ENCODE measurements at places on chromosomes 16 and 17.
A peak's percentile ranks its signal among the peaks of the same experiment; 100 is the strongest.

GRCh38 chr16:5928476-5929065, 831.0 kb upstream of the EEF2KMT start:
- no peak for DNase-seq

- no peak for DNase-seq
These were observed 78.3 kb downstream of the GAS7 start for GRCh38 chr17:10120109-10120485.

DNA sequence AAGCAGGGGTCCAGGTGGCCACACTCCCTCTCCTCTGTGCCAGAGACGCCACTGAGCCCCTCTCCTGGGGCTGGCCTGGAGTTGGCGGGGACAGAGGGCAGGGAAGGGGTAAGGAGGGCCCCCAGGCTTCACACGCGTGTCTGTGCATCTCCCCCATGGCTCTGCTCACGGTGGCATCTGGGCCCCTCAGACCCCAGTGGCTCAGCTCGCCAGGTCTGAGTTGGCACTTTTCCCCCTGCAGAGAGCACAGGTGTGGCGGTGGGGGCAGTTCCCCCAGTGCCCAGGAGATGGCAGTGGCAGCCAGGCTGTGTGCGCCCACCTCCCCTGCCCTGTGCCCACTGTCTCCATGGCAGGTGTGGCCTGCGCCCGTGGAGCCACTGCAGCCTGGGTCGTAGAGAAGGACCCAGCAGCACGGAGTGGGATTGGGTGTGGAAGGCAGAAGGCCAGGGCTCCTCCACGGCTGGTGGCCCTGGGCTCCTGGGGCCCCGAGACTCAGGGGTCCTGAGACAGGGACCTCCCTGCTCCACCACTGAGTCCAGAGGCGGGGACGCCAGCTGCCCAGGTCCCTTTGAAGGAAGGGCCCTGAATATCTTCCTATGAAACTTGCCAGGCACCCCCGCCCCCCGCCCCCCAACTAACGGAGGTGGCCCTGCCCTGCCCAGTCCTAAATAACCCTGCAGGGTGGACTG, 4.3 kb upstream of the APRT start:
- no peak for DNase-seq

DNA sequence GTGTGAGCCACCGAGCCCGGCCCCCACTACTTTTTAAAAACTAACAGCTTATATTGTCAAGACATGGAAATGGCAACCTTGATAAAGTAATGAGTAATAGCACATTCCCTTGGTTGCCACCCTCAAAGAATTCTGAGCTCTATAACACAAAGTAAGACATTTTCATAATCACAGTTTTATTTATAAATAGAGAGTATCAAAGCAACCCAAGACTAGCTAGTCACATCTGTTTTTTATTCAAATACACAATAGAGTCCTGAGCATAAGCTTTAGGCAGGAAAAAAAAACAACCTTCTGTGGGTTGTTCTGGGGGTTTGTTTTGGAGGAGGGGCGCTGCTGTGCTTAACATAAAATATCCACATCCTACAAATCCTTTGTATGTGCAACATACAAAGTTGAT, 68.7 kb downstream of the CEP95 start:
- no peak for DNase-seq

GRCh38 chr16:64019339-64019738, 1102.5 kb downstream of the CDH11 start:
- DNase-seq, result no peak

DNA sequence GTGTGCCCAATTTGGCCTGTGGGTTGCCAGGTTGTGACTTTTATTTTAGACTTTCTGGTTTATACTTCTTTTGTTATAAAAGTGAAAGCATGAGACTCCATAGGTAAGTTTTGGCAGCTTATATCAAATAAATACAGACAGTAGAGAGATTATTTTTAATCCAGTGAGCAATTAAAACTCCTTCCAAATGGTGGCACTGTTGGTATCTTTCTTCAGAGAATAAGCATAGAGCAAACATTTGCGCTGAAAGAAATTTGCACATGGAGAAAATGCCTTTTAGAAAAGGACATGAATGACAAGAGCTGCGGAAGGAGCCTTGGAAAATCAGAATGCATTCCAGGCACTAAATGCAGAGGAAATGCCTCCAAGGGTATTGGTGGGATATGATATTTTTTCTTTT, 46.1 kb upstream of the DNAJA2 start:
- DNase-seq, result no peak

DNA sequence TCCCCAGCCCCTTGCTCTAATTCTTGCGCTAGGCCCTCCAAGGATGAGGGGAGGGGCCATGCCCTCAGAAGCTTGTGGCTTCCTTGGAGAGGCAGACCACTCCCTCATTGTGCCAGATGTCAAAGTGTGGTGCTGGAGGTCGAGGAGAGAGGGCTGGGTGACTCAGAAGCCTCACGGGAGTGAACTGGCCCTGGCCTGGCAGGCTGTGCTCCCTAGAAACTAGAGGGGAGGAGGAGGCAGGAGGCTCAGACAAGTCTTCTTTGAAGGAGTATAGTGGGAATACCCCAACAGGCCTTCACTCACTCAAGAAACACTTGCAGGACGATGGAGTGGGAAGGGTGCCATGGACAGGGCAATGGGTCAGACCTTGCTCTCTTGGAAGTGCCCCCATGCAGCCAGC, 18.5 kb downstream of the ANKRD40 start:
- DNase-seq, result no peak

DNA sequence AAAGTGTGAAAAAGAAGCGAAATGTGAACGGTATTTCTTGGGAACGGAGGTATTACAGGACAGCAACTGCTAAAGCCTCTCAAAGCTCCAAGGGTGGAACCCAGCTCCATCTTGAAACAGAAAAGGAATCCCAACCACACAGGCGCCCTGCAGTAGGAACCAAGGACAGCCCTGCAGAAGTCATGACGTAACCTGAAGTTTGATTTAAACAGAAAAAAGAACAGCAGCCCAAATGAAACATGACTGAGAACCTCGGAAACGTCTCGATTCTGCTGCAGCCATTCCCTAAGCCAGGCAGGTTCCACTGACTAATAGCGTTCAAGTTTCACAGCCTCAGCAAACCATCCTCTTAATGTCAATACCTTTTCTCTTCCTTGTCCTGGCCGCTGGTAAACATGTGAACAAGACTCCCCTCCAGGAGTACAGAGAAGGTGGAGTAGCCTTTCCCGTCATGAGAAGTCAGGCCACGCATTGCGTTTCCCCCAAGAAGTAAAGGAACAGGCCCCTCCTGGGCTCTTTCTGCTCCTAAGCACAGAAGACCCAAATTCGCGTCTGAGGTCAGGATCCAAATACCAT, 20.1 kb downstream of the SIAH1 start:
- no peak for DNase-seq

- no peak for DNase-seq
These were observed 73.9 kb upstream of the KIFC3 start for GRCh38 chr16:57876210-57876609.

DNA sequence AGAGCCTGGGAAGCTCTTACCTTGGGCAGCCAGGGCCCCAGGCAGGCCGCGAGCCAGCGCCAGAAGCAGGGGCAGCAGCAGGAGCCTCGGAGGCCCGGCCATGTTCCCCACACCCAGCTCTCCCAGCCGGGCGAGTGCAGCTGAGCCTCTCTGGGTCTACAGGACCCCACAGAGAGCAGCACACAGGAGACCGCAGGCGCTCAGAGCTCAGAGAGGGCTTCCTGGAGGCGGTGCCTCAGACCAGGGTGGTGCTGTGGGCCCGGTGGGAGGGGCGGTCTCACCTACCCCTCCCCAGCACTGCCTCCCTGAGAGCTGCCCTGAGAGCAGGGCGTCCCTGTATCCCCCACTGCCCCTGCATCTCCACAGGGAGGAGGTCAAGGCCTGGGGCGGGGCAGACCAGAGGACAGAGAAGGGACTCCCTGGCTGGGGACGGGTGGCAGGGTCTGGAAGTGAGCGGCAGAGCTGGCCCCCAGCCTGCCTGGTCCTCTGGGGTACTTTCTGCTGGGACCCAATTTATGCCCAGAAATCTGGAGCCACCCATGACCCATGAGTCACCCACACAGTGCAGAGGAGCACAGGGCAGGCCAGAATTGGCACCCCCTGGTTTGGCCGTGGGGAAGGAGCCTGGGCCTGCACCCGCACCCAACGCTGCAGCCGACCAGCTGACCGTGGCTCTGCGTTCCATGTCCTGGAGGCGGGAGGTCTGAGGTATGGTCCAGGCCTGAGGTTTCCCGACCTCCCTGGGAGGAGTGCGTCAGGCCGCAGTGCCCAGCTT, at the start of gene CD7:
TSS of gene CD7 (minus strand) at position 215 of the 775 bp plus-strand sequence. CDS start at position 102, 113 bp downstream.
- DNase-seq, result no peak

- DNase-seq, result no peak
These were observed 8.5 kb downstream of the CCL18 start for GRCh38 chr17:36072431-36073121.

DNA sequence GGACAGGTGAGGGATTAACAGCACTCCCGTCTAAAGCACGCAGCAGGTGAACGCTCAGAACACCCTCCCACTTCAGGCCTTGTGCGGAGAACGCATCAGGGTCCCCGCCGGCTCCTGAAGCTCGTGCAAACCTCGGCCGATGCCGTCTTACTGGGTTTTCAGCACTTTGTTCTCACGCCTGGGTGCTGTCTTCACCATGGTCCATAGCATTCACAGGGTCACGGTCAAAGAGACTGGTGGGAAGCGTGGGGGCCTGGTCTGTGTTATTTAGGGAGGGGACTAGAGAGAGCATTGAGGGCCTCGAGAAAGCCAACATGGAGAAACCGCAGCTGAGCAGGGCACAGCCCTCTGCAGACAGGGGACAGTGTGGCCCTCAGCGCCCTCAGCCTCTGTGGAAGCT, 26.6 kb downstream of the CIBAR2 start:
- no peak for DNase-seq

- DNase-seq, result no peak
These were observed at the start of gene FLOT2 for GRCh38 chr17:28896884-28897768. Gene FLOT2, minus strand, starts transcription at chr17:28897733. Its CDS starts 159 bp downstream, at chr17:28897574.

GRCh38 chr17:77579131-77579530, 379.4 kb upstream of the TNRC6C start:
- no peak for DNase-seq

- no peak for DNase-seq
These were observed 91.5 kb downstream of the HS3ST4 start for GRCh38 chr16:25783226-25783625.

- DNase-seq, result no peak
These were observed 3.9 kb downstream of the HS3ST3A1 start for GRCh38 chr17:13597723-13598347.

DNA sequence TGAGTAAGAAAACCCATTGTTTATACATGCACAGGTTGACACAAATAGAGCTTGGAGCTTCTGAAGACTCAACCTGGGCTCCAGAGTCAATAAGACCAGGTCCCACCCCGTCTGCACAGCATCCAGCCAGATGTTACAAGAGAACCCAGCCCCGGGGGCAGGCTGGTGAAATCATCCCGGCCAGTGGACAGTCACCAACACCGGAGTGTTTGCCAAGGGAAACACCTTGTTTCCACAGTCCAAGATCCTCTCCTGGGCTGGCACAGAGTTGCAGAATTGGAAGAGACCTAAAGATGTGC, 90.3 kb downstream of the RAB11FIP4 start:
- no peak for DNase-seq

- no peak for DNase-seq
These were observed 522 bp upstream of the VEZF1 start for GRCh38 chr17:57988301-57989250.

- peak; percentile 29 for DNase-seq
These were observed 715 bp downstream of the TLCD3A start for GRCh38 chr17:732902-733720.

DNA sequence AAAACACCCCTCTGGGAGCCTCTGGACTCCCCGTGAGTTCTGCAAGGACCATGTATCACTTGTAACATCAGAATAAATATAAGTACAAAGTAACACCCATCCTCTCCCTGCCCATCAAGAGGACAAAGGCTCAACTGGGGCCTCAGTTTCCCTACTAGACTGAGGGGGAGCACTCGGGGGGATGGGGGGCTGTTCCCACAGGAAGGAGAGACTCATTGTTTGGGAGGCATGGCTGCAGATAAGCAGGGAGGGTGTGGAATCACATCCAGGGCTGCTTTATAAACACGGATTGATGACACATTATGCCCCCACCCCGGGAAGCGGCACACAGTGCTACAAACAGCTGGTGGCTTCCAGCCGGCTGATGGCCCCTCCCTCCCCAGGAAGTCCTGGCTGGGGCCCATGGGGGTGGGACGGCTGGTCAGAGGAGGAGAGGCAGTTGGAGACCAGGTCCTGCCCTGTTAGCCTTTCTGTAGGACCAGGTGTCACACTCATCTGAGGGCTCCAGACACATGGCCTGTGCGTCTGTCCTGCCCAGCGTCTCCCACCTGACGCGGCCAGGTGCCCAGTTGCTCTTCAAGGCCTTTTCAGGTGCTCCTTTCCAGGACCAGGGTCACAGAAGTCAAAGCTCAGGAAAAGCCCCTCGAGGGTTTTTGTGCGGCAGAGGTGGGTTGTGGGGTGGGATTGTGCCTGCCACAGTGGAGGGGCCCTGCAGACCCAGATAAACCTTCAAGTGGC, 1.3 kb upstream of the MPG start:
- no peak for DNase-seq

GRCh38 chr16:81808933-81809480, 29.9 kb downstream of the PLCG2 start:
- no peak for DNase-seq

DNA sequence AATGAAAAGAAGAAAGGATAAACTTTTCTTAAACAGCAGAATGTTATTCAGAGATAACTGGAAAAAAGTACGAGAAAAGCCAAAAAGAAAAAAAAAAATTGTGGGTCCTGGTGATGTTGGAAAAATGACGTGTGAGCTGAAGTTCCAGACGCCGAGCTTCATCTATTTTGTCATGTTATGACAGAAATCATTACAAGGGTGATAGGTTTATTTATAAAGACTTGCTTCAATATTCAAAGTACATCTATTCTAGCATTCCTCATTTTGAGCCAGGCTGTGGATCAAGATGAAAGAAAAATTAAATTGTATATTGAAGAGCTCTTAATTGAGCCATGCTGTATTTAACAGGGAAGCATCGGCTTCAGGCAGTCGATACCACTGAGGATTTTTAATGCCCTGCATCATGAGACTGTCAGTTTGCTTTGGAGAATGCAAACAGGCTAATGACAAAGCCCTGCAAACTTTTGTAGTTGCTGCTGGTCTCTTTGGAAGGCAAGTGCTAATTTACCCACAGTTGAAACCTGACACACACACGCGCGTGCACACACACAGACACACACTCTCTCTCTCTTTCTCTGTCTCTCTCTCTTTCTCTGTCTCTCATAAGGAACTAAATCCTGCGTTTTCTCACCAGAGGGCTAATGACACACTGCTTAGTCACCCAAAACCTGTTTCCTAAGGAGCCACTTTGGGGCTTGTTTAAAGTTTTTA, 110.7 kb downstream of the WWOX start:
- DNase-seq, result no peak

GRCh38 chr16:13098536-13098935, 197.1 kb downstream of the SHISA9 start:
- DNase-seq, result no peak

- no peak for DNase-seq
These were observed 30.7 kb downstream of the CDRT4 start for GRCh38 chr17:15436473-15437302.

- no peak for DNase-seq
These were observed 21.9 kb downstream of the OMG start for GRCh38 chr17:31275116-31275515.

Measured in HS-5 (cell line).